Mesothelial cell of epicardium (in vitro differentiated cells): ENCODE measurements at places on chromosomes 6 and 20.
A peak's percentile ranks its signal among the peaks of the same experiment; 100 is the strongest.

- H3K4me1 ChIP-seq = no peaks in the 10 kb centered on the region
- H3K4me3 ChIP-seq = no peak overlapping the region
- H3K27me3 ChIP-seq = no peaks in the 10 kb centered on the region
- no peak for DNase-seq
- peaks cover 32% of the 10 kb centered on the region for H3K36me3 ChIP-seq
Observed at GRCh38 chr20:4795394-4795793, 73.7 kb downstream of the PRND start.

DNA sequence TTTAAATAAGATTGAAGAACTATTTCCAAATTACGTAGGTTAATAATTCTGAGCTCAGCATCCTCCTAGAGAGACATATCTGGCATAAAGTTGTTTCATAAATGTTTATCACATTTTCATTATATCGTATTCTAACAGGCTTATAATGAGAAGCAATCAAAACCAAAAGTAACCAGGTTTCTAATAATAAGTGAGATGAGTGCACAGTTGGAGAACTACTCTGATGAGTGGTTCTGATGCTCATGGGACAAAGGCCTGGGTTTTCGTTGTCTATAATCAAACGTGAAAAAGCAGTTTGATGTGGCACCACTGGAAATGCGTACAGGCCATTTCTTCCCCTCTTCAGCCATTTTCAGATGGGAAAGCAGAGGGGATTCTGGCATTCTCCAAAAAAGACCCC is 4.7 kb upstream of the SERPINB6 start:
- no peak overlapping the region for H3K27ac ChIP-seq
- no peaks in the 10 kb centered on the region for H3K36me3 ChIP-seq
- no peaks in the 10 kb centered on the region for H3K27me3 ChIP-seq
- H3K4me3 ChIP-seq = no peak overlapping the region
- DNase-seq = no peak

GRCh38 chr20:9492067-9492466 is 22.3 kb upstream of the LAMP5 start:
- peaks cover 3% of the 10 kb centered on the region for H3K4me1 ChIP-seq
- no peak for DNase-seq
- no peak overlapping the region for H3K27ac ChIP-seq
- no peak overlapping the region for H3K4me3 ChIP-seq
- H3K36me3 ChIP-seq = no peaks in the 10 kb centered on the region

GRCh38 chr6:127710668-127711067 is 133.7 kb downstream of the C6orf58 start:
- peaks cover 16% of the 10 kb centered on the region for H3K4me1 ChIP-seq
- H3K27me3 ChIP-seq = peaks cover 29% of the 10 kb centered on the region
- no peak overlapping the region for H3K4me3 ChIP-seq

DNA sequence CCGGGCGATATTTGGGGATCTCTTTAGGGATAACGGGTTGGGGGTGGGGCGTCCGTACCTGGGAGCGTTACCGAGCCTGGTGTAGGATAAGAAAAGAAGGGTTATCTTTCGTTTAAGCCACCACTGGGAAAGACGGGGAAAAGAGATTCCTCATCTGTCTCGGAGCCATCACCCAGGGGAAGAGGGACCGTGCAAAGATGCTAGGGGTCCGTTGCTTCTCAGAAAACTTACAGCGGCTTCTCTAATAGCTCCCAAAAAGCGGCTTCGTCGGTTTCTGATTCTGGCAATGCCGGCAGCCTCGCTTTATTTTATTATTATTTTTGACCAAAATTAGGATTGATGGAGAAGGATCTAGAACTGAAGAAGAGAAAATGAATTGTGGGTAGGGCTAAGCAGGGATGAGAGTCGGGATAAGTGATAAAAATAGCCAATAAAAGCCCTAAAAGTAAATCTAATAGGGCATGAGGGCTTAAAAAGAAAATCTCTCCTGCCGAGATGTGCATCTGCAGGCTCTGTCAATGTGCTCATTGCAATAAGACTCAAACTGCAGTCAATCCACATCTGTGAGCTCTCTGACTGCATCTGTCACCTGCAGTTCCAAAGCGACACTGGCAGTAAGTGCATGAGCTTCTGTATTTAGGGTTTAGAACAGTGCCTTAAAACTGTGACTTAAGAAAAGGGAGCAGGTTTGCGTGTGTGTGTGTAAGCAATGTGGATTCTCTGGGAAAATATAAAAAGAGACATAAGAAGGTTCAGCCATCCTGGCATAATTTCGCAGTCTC is 801 bp downstream of the TBPL1 start:
- H3K27me3 ChIP-seq = peaks cover 11% of the 10 kb centered on the region
- DNase-seq = no peak
- H3K27ac ChIP-seq = peak overlapping the region; percentile 88
- H3K4me3 ChIP-seq = peak overlapping the region; percentile 93

DNA sequence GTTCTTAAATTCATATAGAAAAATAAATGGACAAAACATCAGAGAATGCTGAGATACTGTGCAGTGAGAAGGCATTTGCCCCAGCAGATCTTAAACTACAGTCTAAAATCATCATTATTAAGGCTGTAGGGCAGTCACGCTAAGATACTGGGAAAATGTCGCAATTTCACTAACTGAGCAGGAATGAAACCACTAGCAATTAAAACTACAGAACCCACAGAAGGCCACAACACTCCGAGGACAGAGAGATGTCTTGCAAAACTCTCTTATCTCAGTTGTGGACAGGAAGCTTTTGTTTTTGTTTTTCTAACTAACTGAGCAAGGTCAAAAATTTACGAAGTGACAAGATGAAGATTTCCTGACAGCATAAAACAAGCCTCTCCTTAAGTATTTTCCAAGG is 18.2 kb downstream of the GNAS-AS1 start:
- H3K36me3 ChIP-seq = peaks cover 7% of the 10 kb centered on the region
- no peak for DNase-seq
- H3K4me1 ChIP-seq = peaks cover 11% of the 10 kb centered on the region
- H3K27me3 ChIP-seq = peaks cover 53% of the 10 kb centered on the region
- no peak overlapping the region for H3K4me3 ChIP-seq

- H3K4me1 ChIP-seq = no peaks in the 10 kb centered on the region
- no peaks in the 10 kb centered on the region for H3K36me3 ChIP-seq
- H3K4me3 ChIP-seq = no peak overlapping the region
Observed at GRCh38 chr6:130206479-130206878, 16.3 kb downstream of the SAMD3 start.
